Memory B cell (primary cell): ENCODE measurements at places on chromosomes 3 and 15.

DNA sequence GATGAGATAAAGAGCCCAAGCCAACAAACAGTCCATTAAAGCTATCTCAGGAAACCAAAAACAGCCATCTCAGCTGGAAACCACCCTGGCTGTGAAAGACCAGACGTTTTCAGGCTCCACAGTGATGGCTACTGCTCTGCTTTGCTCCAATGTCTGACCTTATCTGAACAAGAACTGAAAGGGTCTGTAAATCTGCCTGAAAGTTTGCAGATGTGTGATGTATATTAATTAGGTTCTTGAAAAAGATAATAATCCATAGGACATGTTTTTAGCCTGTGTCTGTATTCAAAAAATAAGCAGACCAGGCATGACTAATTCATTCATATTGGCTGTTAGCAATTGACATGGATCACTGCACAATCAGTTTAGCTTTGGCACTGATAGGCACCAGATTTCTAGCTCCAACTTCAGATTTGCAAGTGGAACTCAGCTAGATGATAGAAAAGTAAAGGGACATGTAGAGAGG is 611.4 kb upstream of the NAALADL2 start:
- DNase-seq: no peak

DNA sequence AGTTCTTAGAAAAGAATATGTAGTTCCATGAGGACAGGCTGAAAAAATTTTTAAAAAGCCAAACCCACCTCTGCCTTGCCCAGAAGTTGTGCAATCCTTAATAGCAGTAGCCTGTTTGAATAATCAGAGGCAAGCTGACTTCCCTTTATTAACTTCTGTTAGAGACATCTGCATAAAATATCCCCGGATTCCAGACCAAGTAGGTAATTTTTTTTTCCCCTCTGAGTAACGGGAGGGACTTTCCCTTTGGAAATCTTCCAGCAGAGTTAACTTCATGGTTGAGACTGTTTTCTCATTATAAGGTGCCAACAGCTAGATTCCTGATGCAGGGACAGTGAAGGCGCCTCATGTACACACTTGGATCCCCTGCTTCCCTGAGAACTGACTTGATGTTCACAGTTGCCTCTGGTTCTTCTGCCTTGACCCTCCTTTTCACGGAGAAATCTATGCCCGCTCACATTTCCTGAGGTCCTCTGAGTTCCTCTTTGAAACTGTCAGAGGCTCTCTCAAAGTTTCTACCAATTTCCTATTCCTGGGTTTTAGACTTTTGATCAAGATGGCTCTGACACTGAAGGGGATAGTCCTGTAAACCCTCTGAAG is 227.6 kb upstream of the BHLHE40 start:
- DNase-seq: no peak

- DNase-seq: no peak
Observed at GRCh38 chr15:96135166-96136093, 195.1 kb upstream of the NR2F2 start.

DNA sequence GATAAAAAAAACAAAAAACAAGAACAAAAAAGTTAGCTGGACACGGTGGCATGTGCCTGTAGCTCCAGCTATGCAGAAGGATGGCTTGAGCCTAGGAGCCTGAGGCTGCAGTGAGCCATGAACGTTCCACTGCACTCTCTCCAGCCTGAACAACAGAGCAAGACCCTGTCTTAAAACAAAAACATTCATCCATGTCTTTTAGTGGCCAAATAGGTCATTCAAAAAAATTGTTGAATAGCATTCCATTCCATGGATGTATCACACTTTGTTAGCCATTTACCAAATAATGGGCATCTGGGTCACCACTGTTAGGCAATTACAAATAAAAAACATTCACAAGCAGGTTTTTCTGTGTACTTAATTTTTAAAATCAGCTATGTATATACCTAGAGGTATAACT is 139.7 kb downstream of the STAG1 start:
- no peak for DNase-seq

DNA sequence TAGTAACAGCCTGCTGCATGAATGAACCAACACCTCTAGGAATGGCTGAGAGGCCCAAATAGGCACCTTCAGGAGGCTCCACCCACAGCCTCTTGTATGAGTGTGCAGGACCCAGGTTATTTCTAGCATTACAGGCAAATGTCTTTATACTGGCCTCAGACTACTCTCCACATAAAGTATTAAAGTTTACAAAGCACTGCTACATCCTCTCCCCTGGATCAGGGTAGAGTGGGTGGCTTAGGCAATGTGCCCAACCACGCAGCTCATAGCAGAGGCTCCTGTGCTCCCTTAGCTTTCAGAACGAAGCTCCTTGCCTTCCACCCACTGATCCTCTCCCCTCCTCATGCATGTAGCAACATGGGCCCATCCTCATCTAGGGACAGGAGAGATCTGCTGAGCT is 16.3 kb downstream of the TMEM43 start:
- DNase-seq: no peak

GRCh38 chr3:37812499-37812896 is 49.2 kb upstream of the CTDSPL start:
- DNase-seq: no peak

- no peak for DNase-seq
Observed at GRCh38 chr3:176663837-176664831, 533.1 kb downstream of the TBL1XR1 start.

DNA sequence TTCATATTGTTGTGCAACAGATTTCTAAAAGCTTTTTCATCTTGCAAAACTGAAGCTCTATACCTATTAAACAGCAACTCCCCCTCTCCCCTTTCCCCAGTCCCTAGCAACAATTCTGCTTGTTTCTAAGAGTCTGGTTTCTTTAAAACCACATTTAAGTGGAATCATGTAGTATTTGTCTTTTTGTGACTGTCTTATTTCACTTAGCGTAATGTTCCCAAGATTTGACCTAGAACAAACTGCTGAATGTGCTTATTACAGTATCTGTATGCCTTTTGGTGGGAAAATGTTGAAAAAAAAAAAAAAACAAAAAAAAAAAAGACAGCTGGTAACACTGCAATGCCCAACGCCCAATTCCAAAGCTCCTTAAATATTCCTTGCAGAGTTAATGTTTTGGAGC is 19.5 kb upstream of the SPESP1 start:
- no peak for DNase-seq

DNA sequence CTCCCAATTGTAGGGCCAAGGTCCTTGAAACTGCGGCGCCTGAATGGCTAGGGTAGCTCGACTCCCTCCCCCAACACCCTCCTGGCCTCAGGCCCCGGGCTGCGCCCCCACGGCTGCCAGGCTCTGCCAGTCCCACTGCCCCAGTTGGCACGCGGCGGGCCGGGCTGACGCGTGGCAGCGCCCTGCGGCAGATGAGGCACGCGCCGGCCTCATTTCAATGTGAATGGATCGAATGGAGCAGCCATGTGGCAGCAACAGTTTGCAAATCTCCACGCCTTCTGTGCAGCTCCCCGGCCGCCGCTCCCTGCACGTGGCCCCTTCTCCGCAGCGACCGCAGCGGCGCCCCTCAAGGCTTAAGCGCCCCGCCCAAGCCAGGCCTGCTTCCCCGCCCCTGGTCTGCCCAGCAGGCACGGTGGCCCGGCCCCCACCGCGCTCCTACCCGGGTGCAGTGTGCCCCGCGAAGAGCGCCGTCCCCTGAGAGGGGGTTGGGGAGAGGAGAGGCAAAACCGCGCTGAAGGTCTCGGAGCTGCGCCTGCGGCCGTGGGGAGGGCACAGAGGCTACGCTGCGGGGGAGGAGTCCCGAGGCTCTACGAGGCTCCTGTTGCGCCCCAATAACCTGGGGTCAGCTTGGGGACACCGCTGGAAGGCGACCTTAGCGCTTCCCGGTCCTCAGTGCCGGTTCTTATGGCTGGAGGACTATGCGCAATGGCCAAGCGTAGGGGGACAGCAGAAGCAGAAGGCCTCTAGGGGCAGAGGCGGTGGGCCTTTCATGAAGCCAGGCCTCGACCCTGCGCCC is 3.1 kb upstream of the DLL4 start:
- DNase-seq: no peak

DNA sequence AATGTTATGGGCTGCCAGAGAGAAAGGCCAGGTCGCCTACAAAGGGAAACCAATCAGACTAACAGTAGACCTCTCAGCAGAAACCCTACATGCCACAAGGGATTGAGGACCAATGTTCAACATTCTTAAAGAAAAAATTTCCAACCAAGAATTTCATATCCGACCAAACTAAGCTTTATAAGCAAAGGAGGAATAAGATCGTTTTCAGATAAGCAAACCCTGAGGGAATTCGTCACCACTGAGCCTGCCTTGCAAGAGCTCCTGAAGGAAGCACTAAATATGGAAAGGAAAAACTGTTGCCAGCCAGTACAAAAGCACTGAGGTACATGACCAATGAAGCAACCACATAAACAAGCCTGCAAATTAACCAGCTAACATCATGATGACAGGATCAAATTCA is 33.1 kb downstream of the PYGO1 start:
- no peak for DNase-seq

- no peak for DNase-seq
Observed at GRCh38 chr3:129000742-129001100, 383 bp upstream of the EFCC1 start.

DNA sequence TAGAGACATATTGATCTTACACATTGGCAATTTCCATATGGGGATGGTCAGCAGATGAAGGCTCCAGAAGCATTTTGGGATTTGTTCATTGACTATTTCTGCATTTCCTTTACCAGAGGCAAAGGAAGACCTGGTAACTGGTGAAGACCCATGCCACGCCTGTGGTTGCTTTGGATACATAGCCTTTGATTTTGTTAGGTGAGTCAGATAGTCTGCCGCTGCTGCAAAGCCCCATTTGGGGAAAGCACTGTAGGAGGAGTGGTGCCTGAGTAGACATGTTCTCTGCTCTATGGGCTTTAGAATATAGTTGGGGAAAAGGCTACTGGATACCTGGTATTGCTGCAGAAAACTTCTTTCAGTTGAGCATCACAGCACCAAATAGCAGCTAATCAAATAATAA is 56.8 kb downstream of the TFG start:
- no peak for DNase-seq

DNA sequence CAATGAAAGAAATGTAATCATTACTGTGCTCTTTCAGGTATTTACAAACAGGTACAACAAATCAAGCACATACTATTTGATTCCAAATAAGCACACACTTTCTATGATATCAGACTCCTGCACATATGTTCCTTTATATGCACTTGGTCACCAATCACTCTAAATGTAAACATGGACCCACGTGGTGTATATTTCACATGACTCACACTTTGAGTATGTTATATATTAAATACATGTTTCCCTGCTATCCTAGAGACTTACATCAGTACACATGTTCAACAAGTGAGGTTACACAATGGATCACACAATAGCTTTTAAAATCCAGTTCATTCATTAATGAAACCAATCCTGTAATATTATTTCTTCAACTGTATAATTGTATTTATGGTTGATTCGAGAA is 683.5 kb downstream of the NR2F2 start:
- no peak for DNase-seq

- DNase-seq: no peak
Observed at GRCh38 chr15:74443100-74443909, 9.5 kb upstream of the SEMA7A start.

DNA sequence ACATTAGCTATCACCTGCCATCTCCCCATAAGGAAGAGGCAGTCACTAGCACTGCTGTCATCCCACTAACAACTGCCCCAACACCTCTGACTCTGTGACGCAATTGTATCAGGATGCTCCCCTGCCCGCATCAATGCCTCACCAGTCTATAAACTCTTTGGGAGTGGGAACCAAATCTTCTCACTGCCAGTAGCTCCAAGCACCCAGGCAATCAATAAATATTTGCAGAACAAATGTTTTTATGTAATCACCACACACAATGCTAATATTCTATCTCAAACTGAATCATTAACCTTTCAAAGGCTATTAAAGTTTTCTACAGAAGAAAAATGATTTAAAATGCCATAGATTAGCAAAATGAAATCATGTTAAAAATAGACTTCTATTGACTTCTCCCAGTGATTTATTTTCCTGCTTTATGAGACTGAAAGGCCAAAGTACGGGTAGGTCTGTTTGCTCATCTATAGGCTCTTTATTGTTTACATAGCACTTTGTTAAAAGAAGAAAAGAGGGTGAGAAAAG is 131.3 kb downstream of the PLD1 start:
- no peak for DNase-seq

DNA sequence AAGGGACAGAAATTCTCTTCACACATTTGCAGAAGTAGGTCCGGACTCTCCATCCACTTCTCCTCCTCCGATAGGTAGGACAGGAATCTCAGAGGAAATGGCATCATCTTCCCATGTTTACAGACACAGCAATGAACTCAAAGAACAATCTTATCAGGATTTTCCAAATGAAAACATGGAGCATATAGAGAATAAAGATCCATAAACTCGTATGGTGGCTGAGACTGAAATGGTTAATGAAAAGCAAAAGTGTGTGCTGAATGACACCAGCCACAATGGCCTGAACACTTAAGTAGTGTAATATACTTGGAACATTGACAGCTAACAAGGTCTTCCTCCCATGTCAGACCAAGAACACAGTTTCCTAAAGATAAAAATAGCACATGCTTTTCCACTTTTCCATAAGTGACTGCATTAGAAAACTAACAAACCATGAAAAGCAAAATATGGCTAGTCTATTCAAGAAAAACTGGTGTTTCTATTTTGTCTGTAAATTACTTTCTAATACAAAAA is 5.8 kb downstream of the CCRL2 start:
- no peak for DNase-seq

GRCh38 chr3:35633332-35634124 is 5.8 kb upstream of the ARPP21 start:
- DNase-seq: no peak

DNA sequence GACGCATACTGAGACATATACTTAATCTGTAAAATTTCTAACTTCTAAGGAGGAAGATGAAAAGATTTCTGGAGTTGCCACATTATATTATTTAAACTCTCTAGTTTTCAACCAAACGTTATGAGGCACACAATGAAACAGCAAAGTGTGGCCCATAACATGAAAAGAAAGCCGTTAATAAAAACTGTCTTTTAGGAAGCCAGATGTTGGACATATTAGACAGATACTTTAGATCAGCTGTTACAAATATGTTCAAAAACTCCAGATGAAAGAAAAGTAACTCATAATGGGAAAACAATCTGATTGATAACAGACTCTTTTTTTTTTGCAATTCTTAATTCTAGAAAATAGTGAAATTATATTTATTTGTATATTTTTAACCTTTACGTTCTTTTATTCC is 34.3 kb downstream of the ADAMTSL3 start:
- DNase-seq: no peak

GRCh38 chr15:95580121-95580520 is 750.4 kb upstream of the NR2F2 start:
- no peak for DNase-seq

DNA sequence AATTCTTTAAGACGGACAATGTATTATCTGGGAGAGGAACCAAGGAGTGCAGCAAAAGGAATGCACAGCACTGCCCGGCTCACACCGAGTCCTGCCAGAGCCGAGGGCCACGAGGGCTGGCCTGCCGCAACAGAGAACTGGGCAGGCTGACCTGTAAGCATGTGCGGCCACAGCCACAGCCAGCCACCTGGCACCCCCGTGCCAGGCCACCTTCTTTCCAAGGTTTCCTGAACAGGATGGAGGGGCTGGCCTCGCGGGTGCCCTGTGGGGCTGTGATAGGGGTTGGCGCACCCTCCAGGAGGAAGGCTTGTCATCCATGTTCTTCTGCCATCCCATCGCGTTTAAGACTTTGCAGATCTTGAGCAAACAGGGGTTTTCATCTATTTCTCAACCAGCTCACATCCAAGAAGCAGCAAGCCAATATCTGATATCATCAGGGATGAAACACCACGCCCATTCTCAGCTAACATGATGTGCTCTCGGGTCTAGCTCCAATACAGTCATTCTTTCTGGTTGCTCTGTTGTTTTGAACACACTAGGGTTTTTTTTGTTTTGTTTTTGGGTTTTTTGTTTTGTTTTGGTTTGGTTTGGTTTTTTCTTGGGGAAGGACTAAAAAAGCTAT is 10.2 kb downstream of the CA12 start:
- no peak for DNase-seq

- DNase-seq: no peak
Observed at GRCh38 chr3:68088636-68089035, 434.2 kb upstream of the SUCLG2 start.
